ENCODE measurements at places on chromosomes 12 and 14. TPM values are rescaled to one million over a fixed set of nuclear protein-coding genes. Genes with fewer than 3 reads are reported as not detected.

The RNU4-1 gene
- total RNA-seq: 1,216 TPM

The EXOC3L4 gene
- total RNA-seq: 22.9 TPM

The DCAF5 gene
- 56.4 TPM for total RNA-seq

The FAM90A1 gene
- total RNA-seq: 0.29 TPM

The PLEKHG7 gene
- 0.29 TPM for total RNA-seq

Data from mucosa of gallbladder (tissue), 1 donor.